Fibroblast of pulmonary artery (primary cell): ENCODE measurements at places on chromosomes 2 and 18.
A peak's percentile ranks its signal among the peaks of the same experiment; 100 is the strongest.

- DNase-seq, result no peak
Measured at GRCh38 chr2:2892378-2892777, 485.2 kb downstream of the EIPR1 start.

GRCh38 chr2:64262071-64262470 lies 117.9 kb upstream of the PELI1 start:
- DNase-seq, result peak; percentile 55

DNA sequence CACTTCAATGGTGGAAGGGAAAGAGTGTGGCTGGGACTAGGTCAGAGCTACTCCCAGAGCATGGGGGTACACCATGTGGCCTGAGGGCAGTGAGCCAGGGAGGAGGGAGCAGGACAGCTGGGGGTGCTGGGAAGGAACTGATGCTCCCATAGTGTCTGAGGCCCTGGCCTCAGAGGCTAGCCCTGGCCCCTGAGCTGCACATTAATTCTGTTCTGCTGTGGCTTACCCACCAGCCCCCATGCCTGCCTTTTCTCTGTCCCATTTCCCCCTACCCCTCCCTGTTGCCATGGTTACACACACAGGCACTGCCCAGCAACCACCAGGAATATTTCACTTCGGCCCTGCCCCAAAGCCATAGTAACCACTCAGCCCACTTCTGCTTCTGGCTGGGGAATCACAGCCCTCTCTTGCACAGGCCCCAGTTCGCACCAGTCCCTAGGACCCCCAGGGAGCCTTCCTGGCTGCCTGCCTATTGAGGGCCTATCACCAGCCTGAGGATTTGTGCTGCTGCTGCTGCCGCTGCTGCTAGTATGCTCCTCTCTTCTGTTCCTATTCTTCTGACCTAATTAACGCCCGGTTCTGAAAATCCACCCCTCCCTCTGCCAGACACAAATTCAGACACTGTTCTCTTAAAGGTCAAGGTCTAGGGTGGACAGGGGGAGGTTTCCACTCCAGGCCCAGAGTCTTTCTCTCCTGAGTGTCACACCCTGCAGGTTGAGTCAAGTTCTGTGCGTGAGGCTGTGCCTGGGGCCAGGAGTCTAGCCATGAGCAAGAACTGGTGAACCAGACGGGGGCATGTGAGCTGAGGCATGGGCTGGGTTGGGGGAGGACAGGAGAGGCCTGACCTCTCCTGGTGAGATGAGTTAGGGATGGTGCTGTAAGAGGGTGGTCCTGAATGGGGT lies 87.1 kb upstream of the MCFD2 start:
- DNase-seq, result peak; percentile 18

GRCh38 chr2:140128909-140129308 lies 1348.7 kb upstream of the NXPH2 start:
- DNase-seq, result no peak

- DNase-seq, result no peak
Measured at GRCh38 chr2:128791985-128792320, 473.3 kb upstream of the HS6ST1 start.

- peak; percentile 4 for DNase-seq
Measured at GRCh38 chr2:62382122-62382521, 123.9 kb downstream of the TMEM17 start.

DNA sequence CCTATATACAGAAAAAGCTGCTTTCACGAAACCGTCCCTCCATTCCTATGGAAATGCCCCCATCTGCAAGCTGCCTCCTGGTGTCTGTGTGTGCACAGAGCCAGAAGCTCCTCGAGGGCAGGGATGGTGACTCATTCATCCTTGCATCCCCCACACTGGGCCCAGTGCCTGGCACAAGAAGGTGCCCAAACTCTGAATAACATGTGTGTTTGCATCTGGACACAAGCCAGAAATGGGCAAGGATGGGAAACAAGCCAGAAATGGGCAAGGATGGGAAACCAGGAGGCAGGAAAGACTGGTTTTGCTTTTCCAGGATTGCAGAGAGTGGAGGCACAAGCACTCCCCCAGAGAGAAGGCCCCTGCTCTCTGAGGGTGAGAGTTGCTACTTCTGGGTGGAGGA lies 313.9 kb downstream of the CELF4 start:
- no peak for DNase-seq

- no peak for DNase-seq
Measured at GRCh38 chr18:26702086-26702485, 153.7 kb upstream of the KCTD1 start.

DNA sequence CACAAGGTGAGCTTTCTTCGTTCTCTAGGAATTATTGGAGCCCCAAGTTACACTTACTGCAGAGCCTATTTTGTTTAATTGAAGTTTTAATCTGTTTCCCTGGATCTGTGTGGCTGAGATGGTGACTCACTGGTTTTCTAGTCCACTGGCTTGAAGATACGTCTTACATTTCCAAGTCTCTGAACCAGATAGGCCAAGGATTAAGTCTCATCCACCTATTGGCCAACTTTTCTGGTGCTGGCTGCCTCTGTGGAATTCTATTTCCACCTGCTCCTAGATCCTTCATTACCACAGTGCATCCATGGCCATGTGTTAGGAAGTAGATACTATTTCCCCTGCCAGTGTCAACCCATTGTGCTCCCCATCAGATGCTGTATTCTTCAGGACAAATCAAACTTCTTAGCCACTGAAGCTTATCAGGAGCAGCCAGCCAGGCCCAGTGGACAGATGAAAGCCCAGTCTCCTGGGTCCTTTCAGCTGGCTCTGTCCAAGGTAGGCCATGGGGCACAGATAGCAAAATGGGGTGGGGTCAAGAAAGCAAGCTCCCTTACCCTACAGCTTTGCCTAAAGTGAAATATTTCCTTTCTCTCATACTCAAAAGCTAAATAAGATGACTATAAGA lies 198.8 kb upstream of the TCF4 start:
- DNase-seq, result no peak

DNA sequence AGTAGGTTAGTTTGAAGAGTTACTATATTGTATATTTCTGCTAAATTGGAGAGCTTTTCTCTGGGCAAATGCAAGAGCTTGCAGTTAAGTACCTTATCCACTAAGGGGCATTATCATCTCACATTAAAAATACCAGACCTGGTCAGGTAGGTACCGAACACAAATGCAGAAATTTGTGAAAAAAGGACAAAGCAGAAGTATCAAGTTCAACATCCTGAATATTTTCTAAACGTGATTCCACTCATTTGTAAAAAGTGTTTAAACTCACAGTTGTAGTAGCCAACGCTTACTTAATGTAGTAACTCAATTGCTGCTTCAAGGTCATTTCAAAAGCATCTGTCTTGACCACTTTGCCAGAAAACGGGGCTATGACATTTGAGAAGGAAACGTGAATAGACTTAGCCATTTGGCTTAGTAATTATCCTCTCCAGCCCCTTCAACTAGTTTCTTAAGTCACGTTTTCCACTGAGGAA lies 52.1 kb downstream of the CYRIA start:
- DNase-seq, result peak; percentile 55

GRCh38 chr2:202726070-202726469 lies 91.3 kb downstream of the FAM117B start:
- DNase-seq, result no peak

- DNase-seq, result no peak
Measured at GRCh38 chr2:98438190-98439133, 6.2 kb upstream of the INPP4A start.

GRCh38 chr2:39413063-39413737 lies 23.9 kb downstream of the MAP4K3 start:
- no peak for DNase-seq

DNA sequence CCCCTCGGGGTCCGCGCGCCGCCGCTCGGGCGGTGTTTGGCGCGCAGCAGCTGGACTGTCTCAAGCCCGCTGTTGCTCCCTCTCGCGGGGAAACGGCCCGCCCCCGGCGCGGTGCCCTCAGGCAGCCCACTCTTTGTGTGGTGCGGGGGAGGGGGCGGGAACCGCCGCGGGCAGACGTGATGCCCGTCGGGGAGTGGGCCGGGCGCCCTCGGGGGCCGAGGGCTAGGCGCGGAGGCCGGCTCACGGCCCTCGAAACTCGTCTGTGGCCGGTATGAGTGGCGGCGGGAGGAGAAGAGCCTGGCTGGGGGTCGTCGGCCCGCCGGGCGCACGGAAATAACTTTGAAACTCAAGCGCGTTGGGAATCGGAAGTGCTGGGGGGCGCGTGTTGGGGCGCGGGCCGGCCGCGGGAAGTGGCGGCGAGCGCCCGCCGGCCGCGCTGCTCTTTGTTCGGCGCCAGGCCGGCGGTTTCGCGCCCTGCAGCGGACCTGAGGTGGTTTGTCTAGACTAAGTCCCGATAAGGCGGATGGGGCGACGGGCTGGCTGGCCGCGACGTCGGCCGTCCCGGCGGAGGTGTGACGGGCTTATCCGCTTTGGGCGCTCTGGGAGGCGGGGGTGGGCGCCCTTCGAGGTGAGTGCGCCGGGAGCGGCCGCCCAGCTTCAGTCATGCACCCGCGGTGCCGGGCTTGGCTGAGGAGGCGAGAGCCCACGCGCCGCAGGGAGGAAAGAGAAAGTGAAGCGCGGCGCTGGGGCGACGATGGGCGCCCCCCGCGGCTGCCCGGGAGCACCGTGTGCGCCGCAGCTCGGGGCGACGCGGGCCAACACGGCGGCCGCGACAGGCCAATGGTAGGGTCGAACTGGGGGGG lies 679 bp downstream of the PTMA start:
- DNase-seq, result peak; percentile 38

- no peak for DNase-seq
Measured at GRCh38 chr18:41153871-41154270, 801.2 kb upstream of the PIK3C3 start.

DNA sequence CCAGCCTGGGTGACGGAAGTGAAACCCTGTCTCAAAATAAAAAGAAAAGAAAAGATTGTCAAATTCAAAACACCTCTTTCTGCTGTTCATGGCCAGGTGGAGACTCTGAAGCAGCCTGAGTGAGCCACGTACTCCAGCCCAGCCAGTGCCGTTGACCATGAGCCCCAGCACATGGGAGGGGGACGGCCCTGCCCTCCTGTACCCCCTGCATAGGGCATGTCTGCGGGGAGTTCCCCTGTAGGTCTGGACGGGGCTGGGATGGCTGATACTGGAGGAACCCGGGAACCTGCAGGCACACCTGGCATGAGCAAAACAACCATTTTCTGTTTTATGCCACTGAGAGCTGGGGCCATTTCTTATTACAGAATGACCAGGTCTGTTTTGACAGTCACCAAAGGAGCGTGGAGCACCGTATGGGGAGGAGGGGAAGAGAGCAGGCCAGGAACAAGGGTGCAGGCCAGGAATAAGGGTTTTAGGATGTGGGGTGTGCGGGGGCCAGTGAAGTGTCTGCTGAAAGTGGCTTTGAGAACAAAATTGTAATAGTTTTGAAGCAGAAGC lies 30.1 kb downstream of the TMEM18 start:
- DNase-seq, result no peak

- no peak for DNase-seq
Measured at GRCh38 chr2:148965623-148966437, 72.7 kb upstream of the LYPD6B start.

DNA sequence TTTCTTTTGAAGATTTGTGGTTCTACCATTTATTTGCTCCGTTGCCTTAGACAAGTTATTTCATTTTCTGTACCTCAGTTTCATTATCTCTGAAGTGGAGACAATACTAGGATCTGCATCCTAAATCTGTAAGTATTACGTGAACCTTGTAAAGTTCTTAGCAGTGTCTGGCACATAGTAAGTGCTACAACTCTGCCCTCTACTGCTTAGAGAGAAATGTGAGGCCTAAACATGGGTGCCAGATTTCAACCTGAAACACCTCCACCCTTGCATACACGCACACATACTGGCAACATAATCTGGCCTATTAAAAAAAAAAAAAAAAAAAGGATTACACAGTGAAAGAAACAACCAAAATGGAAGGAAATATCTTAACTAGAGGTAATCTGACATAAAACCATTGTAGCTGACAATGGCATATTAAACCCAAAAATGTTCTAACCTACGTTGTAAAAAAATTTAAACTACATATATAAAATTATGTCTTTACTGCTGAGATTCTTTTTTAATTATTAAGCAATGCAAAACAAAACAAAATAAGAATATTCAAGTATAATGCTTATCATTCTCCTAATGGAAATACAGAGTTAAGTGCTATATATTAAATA lies 132.6 kb downstream of the MAP2 start:
- peak; percentile 82 for DNase-seq

- no peak for DNase-seq
Measured at GRCh38 chr2:27811768-27812167, 40.2 kb downstream of the MRPL33 start.

- no peak for DNase-seq
Measured at GRCh38 chr18:23671564-23671963, 8.9 kb upstream of the ANKRD29 start.

GRCh38 chr2:141506135-141506534 lies 624.7 kb downstream of the LRP1B start:
- no peak for DNase-seq
